ENCODE measurements at places on chromosomes 6 and 20.

GRCh38 chr6:27280064-27280539 is 32.0 kb downstream of the POM121L2 start:
- DNase-seq, result no peak

DNA sequence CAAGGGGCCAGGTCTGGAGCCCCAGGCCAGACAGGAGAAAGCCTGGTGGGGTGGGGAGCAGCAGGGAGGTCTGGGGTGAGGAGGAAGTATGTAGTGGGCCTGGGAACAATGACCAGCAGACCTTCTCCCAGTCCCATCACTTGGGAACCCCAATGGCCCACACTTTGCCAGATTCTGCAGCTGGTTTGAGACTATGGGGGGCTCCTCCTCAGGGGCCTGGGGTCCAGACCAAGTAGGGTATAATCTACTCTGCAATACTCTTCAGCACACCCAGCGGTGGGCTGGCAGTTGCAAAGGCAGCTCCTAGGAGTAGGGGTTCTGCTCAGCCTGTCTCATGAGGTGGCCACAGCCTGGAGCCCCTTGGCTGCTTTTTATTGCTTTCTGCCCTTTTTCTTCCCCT is 52.8 kb downstream of the NPEPL1 start:
- no peak for DNase-seq

GRCh38 chr20:32920530-32921298 is 62.0 kb downstream of the EFCAB8 start:
- no peak for DNase-seq

DNA sequence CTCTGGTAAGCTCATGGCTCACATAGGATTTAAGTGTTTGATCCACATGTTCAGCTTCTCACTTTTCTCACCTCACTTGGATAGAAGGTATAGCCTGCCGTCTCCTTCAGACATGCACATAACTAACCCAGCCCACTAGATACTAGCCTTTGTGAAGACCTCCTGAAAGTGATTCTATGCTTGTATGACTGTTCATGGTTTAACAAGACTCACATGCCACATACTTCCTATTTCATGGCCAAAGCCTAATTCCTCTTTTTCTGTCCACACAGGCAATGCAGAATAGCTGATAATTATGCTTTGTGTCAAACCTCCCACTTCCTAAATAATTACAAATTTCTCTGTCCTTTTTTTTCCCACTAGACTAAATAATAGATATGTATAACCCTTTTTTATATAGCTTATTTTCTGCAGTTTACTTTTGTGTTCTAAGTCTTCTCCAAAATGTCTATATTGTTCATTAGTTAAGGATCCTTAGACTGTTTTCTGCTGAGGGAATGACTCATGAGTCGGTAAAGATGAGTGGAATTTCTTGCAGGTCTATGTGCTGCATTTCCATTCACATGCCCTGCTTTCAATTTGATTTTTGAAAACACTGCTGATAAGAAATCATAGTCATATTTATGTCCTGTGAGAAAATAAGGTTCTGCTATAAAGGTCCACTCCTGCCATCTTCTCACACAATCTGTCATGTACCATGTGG is 43.0 kb downstream of the HDDC2 start:
- no peak for DNase-seq

DNA sequence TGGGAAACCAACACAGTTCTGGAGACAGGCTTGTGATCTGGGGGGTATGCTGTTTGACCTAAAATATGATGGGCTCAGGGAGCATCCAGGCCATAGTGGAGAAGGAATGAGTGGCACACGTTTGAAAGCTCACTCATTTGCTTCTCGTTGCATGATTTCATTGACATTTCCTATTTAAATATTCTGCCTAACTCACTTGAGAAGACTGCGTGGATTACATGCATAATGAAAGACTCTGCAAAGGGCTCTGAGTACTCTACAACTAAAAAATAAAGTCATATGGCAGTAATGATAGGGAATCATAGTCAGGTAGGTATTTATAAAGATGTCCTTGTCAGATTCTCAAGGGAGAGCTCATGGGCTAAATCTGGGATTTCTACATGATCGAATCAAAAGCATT is 117.9 kb downstream of the LAMP5 start:
- DNase-seq, result no peak

- no peak for DNase-seq
Measured at GRCh38 chr6:124961777-124962638, at the start of gene RNF217. Gene RNF217, plus strand, starts transcription at chr6:124962437. Its CDS starts 108 bp downstream, at chr6:124962545.

DNA sequence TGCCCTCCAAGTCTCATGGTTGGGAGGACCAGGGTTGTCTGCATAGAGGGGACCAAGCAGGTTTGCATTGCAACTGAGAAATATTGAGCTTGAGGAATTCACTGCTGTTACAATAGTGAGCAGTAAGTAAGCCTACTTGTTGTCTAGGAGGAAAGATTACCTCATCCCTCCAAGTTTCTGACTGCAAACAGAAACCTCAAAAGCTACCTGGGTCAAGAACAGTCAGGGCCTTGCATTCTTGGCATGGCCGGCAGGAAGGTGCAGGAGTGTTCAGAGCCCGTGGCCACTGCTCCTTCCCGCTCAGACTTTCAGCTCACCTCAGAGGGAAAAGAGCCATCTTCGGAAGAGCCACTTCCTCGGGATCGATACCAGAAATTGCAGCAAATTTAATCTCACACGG is 46.0 kb upstream of the DOK5 start:
- DNase-seq, result no peak

GRCh38 chr20:62019144-62019805 is 46.4 kb downstream of the TAF4 start:
- no peak for DNase-seq

DNA sequence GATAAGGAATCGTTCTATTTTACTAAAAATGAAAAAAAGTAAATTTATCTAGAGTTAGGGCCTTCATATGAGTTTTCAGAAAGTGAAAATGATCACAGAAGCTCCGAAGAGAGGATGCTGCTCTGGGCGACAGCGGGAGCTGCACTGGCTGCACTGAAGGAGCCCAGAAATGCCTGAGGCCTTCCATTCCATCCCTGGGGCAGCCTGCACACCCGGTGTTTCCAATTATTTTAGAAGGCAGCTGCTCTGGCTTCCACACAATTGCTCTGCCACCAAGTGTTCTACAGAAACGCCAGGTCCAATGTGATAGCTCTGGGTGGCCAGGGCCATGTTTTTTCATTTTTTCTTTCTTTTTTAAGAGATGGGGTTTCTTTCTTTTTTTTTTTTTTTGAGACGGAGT is 3.6 kb downstream of the DTNBP1 start:
- no peak for DNase-seq

DNA sequence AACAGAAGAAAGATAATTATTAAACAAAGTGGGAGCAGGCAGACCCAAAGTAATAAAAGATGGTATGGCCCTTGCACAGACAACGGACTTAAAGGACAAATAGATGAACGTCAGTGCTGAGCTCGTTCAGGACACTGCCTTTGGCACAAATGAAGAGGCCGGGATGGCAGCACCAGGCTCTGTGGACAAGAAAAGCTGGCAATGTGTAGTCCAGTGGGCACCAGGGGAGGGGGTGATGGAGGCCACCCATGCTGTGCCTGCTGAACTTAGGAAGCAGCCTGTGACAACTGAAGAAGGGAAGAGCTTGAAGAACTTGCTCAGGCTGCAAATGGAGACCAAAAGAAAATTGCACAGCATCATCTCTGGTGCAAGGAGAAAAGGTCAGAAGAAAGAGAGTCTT is 131.0 kb downstream of the ANKRD60 start:
- DNase-seq, result no peak

- DNase-seq, result no peak
Measured at GRCh38 chr6:150799276-150799805, 66.2 kb upstream of the MTHFD1L start.

GRCh38 chr20:58649288-58650180 is 1.5 kb upstream of the STX16 start:
- DNase-seq, result no peak

GRCh38 chr6:131295081-131295480 is 159.8 kb downstream of the AKAP7 start:
- DNase-seq, result no peak

DNA sequence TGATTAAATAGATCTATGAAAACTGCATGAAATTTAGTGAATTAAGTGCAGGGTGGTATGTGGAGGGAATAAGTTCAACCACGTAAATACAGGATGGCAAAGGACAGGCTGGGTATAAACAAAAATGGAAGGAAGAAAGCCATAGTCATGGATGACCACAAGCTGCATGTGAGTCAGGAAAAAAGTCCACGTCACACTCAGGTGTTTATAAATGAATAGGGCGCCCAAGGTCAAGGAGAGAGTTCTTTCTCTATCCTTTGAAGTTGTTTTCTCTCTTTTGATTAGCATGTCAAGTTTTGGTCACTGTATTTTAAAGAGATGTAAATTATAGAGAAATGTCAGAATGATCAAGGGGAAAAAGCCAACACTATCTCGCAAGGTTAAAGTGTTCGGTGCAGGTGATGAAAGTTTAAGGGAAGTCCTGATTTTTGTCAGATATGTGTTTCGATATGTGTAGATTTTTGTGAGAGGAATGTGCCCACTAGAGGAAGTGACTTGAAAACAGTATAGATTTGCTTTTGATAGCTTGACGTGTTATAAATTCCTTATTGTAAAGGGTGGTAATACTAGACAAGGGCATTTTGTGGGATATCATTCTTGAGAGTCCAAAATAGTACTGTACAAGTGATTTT is 58.7 kb downstream of the MAP3K4 start:
- no peak for DNase-seq

GRCh38 chr6:114712129-114712662 is 369.4 kb upstream of the HS3ST5 start:
- no peak for DNase-seq

Data from D721Med (cell line).